ENCODE measurements at places on chromosomes 16 and 17. TPM values are rescaled to one million over a fixed set of nuclear protein-coding genes. Genes with fewer than 3 reads are reported as not detected.
A peak's percentile ranks its signal among the peaks of the same experiment; 100 is the strongest.

DNA sequence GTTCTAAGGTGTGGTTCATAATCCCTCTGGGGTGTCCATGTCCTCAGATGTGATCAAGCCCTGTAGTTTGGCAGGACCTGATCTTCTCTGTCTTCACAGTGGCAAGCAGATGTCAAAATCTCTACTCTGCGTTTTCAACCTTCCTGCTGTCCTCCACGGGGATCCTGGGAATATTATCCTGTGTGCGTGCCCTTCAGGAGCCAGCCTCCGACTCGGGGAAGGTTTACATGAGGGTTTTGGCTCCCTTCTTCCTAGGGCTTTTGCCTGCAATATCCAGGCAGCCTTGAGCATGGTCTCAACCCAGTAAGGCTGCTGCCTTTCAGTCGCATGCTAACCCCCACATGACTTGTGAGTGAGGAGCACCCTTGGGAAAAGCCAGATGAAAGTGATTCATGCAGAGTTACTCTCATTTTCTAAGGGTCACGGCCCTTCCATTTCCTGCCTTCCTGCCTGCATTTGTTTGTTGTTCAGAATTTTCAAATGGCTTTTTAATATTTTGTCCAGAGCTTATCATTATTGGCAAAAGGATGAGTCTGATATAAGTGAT lies 202.2 kb upstream of the CHMP6 start:
- DNase-seq = peak; percentile 64

DNA sequence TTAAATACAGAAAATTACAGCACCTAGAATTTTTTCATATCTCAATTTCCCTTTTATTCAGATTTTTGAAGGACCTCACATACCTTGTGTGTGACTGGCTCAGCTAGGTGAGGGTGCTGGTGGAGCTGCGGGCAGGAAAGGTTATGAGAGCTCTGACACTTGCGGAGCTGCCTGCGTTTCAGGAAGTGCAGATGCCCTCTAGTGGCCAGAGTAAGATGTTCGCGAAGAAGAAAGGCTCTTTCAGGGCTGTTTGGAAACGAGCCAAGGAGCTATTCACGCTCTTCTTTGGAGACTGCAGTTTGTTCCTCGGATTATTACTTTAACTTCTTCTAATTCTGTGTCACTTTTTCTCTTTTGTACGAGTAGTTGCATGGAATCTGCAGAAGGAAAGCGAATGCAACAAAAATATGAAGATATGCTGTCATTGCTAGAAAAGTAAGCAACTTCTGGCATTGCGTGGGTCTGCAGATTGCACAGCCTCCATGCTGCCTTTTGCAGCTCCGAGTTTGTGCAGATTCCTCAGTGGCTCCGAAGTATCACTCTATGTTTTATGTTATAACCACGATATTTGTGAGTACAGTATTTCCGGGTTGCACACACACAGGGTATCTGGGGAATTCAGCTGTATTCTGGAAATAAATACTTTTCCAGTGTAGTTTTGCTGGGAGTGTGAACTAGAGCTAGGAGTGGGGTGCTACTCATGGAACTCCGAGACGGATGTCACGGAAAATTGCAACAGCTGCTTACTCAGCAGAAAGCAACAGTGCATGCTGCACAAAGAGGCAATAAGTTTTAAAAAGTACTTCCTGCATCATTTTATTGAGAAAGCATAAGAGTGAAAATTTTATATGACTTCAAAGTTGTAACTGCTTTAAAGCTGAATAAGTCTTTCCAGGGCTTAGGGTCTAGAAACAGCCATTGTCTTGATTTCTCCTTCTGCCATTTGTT lies 46.3 kb downstream of the DNAH9 start:
- DNase-seq = no peak

GRCh38 chr17:7740481-7741001 lies 23.0 kb downstream of the DNAH2 start:
- DNase-seq = no peak

GRCh38 chr17:74043976-74044375 lies 159.5 kb upstream of the RPL38 start:
- DNase-seq = no peak

GRCh38 chr17:45410144-45411091 lies 22.3 kb downstream of the ARHGAP27 start:
- DNase-seq = no peak

SLC35G6 gene
- polyA plus RNA-seq = not detected
